Activated CD4-positive, alpha-beta T cell treated with anti-CD3 and anti-CD28 coated beads for 48 hours (primary cell): ENCODE measurements at places on chromosomes 5 and 9.

DNA sequence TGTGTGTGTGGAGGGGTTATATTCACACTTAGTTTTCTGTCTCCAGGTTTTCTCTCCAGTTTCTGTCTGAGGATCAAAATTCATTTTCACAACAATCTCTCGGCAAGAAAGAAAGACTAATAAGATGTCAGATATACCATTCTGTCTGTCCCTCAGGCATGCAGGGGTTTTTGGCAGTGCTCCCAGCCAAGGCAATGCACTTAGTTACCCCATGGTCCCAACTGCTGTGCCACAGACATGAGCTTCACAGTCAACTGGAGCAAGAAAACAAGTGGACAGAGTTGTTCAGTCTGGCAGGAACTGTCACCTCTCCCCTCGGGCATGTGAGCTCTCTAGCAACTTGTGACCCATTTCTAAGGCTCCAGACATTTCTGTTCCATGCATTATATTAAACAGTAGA is 101.7 kb upstream of the LHFPL2 start:
- DNase-seq = no peak

DNA sequence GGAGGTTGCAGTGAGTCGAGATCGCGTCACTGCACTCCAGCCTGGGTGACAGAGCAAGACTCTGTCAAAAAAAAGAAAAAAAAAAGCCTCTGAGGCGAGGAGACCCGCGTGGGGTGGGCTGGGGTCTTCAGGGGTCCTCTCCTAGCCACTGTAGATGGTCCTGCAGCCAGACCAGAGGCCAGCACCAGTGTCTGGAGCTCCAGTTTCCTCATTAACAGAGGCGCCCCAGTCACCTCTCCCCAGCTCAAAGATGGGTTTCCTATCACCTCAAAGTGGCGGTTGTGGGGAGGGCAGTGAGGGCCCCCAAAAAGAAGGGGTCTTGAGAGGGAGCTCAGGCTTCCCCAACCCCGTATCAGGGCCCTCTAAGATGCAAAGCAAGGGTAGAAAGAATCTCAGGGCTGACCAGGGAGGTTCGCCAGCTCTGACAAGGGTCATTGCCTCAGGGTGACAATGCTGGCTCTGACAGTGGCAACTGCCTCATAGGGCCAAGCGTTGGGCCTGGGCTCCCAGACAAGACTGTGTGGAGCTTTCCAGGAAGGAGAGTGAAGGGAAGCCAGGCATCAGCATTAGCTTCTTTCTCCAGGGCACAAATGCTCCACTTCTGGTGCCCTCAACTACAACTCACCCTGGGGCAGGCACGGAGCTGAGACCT is 15.0 kb downstream of the STK10 start:
- DNase-seq = no peak

GRCh38 chr5:88662846-88663245 is 220.1 kb downstream of the MEF2C start:
- DNase-seq = no peak

DNA sequence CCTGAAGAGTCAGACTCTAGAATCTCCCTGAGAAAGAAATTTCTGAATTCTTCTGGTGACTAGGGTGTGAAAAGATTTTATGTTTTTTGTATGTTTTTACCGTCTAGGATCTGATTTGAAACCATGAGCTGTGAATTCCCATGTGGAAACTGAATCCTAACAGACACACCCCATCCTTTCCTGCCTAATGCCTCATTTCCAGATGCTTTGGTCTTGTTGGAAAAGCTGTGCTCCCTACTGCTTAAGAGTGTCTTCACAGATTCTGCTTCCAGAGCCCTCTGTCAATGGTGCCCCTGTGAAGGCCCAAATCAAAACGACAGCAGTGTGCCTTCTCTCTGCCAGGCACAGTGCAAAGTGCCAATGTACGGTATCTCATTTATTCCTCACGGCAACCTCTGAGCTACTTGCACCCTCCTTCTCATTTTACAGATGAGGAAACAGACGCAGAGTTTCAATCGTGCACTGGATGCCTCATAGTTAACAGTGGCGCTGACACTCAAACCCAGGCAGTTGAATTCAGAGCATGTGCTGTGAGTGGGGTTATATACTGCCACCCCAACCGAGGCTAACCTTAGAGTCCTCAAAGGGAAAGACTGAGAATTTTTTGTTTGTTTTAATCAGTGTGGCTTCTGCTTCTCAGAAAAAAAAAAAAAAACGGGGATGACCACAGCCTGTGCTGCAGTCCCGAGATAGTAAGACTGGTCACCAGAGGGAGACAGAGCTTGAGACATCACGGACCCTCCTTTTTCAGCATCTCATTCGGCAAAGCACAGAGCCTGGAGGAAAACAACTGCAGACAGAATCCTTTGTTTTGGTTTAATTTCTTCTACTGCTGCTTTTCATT is 188.4 kb downstream of the SNCAIP start:
- DNase-seq = peak; percentile 2

- DNase-seq = no peak
Measured at GRCh38 chr9:96048956-96049831, 173.7 kb downstream of the ERCC6L2 start.

- no peak for DNase-seq
Measured at GRCh38 chr5:141517880-141518617, 29.2 kb downstream of the PCDHGC5 start.

DNA sequence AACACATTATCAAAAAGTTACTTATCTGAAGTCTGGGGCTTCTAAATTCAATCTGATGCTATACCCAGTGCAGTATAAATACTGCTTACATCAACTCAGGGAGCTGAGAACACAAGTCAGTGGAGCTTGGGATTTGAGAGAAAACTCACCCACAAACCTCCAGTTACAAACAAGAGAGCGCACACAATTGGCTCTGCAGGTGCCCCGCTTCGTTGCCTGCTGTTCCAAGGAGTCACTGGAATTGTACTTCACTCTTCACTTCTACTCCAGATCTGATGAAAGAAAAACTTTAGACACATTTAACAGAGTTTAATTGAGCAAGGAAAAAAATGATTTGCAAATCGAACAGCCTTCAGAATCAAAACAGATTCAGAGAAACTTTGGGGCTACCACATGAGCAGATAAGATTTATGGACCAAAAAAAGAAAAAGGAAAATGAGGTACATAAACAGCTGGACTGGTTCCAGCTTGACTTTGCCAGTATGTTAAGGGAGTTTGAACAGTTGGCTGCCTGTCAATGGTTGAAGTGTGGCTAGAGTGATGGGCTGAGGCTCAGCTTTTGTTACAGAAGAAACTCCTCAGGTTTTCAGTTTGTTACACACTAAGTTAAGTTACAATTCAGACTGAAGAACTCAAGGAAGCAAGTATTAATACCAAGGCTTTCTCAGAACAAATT is 156.6 kb downstream of the AOPEP start:
- DNase-seq = no peak

DNA sequence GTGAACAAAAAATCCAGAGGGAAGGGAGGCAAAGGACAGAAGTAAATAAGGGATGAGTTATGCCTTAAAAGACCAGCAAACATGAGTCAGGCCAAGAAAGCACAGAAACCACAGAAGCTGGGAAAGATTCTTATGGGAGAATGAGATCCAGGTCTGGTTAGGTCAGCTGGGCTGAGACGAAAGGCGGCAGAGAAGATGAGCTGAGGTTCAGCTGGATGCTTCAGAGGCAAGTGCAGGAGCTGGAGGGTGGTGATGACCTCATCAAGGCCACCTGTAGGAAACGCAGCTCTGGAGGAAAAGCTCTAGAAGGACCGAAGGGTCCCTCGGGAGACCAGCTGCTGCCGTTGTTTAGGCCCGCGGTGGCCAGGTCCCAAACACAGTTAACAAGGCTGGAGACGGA is 152.0 kb downstream of the MYO10 start:
- DNase-seq = no peak

DNA sequence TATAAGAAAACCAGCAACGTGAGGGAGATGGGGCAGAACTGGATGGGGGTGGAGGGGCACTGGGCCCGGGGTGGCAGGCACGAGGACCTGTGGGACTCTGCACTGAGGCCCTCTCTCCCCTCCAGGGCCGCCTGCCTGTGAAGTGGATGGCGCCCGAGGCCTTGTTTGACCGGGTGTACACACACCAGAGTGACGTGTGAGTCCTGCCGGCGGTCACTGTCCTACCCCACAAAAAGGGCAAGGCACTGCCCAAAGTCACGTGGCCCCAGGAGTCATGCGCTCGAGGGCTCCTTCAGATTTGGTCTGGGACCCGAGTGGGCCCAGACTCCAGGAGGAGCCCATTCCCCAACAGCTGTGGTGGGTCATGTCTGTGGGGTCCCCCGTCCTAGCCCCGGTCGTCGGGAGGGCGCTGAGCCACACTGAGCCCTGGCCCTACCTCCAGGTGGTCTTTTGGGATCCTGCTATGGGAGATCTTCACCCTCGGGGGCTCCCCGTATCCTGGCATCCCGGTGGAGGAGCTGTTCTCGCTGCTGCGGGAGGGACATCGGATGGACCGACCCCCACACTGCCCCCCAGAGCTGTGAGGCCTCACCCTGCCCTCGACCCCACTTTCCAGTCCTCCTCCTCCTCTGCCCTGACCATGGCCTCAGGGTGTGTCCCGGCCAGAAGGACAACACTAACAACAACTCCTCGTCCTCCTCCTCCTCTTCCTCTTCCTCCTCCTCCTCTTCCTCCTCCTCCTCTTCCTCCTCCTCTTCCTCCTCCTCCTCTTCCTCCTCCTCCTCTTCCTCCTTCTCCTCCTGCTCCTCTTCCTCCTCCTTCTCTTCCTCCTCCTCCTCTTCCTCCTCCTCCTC is 9.7 kb downstream of the FGFR4 start:
- no peak for DNase-seq

DNA sequence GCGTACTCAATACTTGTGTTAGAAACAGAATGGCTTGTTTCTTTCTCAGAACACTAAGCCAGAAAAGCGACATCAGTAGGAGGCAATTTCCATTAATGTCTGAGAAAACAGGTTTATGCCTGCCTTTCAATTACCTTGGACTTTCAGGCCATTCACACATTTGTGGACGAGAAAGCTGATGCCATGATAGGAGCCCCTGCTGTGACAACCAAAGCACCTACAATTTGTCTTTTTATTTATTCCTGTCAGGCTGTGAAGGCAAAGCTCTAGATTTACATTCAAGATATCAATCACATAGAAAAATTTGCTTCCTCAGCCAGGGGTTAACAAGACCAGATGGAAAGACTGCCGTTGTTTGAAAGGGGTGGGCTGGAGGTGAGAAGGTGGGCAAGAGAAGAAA is 76.2 kb downstream of the C7 start:
- no peak for DNase-seq

DNA sequence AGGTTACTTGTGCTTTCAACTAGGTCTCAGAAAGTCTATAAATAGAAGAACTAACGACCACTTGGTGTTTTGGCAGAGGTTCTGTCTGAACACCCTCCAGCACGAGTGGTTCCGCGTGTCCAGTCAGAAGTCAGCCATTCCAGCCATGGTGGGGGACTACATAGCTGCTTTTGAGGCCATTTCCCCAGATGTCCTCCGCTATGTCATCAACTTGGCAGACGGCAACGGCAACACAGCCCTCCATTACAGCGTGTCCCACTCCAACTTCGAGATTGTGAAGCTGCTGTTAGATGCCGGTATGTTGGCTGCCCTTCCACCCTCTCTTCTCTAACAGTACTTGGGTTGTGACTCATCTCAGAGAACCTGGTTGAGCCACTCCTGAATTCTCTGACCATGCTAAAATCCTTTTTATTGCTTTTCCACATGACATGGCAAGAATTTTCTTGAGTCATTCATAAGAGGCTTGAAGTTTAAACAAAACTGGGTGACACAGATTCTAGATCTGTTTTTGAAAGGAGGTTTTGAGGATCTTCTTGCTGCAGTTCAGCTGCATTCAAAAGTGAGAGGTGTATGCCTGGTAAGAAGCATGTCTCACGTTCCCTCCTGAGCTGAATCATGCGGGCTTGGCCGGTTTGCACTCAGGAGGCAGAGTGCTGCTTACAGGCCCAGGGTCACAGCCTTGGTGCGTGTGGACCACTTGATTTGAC is 103.1 kb upstream of the DMRT1 start:
- DNase-seq = no peak

DNA sequence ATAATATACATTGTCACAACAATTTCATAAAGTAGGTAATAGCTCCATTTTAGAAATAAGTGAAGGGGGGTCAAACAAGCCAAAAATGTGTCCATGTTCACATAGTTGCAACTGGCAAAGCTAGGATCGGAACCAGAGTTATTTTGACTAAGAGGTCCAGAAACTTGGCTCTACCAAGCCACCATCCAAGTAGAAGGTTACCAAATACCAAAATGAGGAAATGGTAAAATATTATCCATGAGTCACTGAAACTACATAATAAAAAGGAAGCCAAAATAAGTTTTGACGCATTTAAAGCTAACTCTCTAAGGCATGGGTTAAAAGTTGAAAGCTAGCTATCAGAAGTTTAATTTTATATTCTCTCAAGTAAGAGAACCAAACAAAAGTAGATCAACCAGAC is 886.9 kb upstream of the DMAC1 start:
- no peak for DNase-seq

GRCh38 chr9:93677641-93678136 is 101.3 kb downstream of the PHF2 start:
- no peak for DNase-seq

GRCh38 chr5:55416306-55416705 is 108.5 kb downstream of the MTREX start:
- no peak for DNase-seq

DNA sequence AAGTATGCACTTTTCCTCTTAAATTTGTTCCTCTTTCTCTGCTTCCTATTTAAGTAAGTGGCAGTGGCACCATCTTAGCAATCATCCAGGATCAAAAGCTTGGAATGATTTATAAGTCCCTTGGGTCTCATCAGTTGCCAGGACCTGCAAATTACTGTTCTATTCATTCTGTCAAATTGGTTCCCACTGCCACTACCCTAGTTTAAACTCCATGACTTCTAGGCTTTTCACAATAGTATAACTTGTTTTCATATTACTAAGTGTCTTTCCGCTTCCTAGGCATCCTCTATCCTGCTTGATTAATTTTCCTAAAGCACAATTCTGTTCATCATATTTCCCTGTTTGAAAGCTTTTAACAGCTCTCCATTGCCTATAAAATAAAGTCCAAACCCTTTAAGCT is 363.9 kb upstream of the MEF2C start:
- DNase-seq = no peak

- no peak for DNase-seq
Measured at GRCh38 chr5:178486239-178486641, 104.0 kb downstream of the COL23A1 start.

GRCh38 chr5:109256486-109256885 is 153.3 kb downstream of the PJA2 start:
- DNase-seq = no peak

GRCh38 chr5:36877667-36878391 is 1.3 kb downstream of the NIPBL start:
- DNase-seq = no peak

- DNase-seq = no peak
Measured at GRCh38 chr5:89315286-89316100, 432.5 kb upstream of the MEF2C start.

- no peak for DNase-seq
Measured at GRCh38 chr5:151071848-151072629, 8.8 kb downstream of the TNIP1 start.

DNA sequence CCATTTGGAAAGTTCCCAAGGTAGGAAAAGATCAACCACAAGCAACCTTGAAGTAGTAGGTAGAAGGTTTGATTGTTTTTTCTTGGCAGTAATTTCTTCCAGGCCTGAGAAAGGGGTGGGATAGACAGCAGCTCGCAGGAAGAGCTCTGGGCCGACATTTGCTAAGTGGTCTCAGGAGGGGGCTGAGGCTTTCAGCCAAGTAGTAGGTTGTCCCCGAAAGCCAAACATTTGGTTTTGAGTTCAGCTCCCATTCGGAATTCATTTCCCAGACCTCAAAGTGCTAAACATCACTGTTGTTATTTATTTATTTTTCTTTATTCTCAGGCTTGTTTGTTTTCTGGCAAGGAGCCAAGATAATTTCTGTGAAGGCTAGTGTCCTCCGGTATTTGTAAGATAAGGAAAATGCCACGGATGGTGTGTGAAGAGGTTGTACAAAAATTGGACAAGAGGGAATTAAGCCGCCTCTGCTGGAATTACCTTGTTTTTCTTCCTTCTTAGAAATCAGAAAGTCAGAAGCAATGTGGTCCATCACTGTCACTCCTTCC is 112.1 kb downstream of the KIF4B start:
- DNase-seq = no peak
